Aorta (tissue), 5 donors: ENCODE measurements at places on chromosomes 7 and 10.

- H3K36me3 ChIP-seq = no peaks in the 10 kb centered on the region
- H3K27ac ChIP-seq = no peak overlapping the region
- no peaks in the 10 kb centered on the region for H3K4me1 ChIP-seq
- no peaks in the 10 kb centered on the region for H3K27me3 ChIP-seq
Observed at GRCh38 chr7:147711447-147711846, 879.1 kb upstream of the C7orf33 start.

DNA sequence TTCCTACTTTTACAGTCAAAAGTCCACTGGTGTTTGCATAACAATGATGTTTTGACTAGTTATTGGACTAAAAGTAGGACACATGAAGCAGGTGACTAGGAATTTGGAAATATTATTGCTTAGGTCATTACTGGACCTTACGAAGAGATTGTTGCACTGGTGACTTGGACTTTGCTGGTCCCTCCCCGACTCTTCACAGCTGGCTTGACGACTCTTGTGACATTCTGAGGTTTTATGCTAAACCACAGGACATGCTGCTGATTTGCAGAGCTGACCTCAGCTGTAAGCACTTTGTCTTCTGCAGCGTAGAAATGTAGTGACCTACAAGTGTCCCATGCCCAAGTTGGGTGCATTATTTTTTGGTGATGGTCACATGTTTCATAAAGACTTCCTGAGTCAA, 21.9 kb downstream of the PCBD1 start:
- no peaks in the 10 kb centered on the region for H3K4me1 ChIP-seq
- DNase-seq = no peak
- no peak overlapping the region for H3K27ac ChIP-seq
- H3K4me3 ChIP-seq = no peak overlapping the region

- no peak overlapping the region for H3K27ac ChIP-seq
- no peaks in the 10 kb centered on the region for H3K4me1 ChIP-seq
- H3K36me3 ChIP-seq = no peaks in the 10 kb centered on the region
Observed at GRCh38 chr7:12674053-12674452, 13.4 kb upstream of the ARL4A start.

GRCh38 chr7:75725306-75725705, 13.4 kb downstream of the HIP1 start:
- no peaks in the 10 kb centered on the region for H3K4me1 ChIP-seq
- no peaks in the 10 kb centered on the region for H3K27me3 ChIP-seq
- no peaks in the 10 kb centered on the region for H3K36me3 ChIP-seq
- no peak overlapping the region for H3K27ac ChIP-seq
- no peak for DNase-seq

DNA sequence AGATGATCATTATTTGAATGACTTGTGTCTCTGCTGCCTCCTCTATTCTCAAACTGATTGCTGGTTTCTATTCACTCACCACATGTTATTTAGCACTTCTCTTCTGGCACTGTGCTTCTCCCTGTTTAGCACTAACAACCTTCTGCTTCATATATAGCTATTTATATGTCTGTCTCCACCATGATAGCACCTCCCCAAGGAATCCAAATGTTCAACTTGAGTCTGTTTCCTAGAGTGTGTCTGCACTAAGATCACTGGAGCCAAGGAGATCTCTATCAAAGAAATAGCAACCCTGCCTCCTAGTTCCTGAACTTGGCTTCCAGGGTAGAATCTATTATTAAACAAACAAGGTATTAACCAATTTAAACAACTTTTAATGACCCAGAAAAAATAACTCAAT, 104.5 kb downstream of the CYP26A1 start:
- H3K4me1 ChIP-seq = no peaks in the 10 kb centered on the region
- no peak overlapping the region for H3K27ac ChIP-seq
- H3K36me3 ChIP-seq = no peaks in the 10 kb centered on the region
- H3K4me3 ChIP-seq = no peak overlapping the region
- H3K27me3 ChIP-seq = no peaks in the 10 kb centered on the region
- no peak for DNase-seq

DNA sequence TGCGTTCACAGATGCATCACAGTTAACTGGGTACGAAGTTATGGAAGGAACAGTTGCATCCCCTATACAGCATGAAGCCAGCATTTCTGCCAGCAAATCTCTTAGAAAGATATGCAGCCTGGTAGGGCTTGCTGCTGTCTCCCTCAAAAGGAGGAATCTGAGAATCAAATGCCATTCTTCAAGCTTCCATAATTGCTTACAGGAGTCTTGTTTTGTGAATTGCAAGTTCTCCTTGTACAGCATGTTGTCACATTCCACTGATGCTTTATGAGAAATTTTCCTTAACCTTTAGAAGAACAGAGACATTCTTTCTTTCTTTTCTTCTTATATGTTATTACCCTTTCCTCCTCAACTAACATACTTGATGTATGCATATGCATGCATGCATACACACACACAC, 134.6 kb downstream of the CHRM2 start:
- no peaks in the 10 kb centered on the region for H3K36me3 ChIP-seq
- no peak overlapping the region for H3K27ac ChIP-seq
- H3K4me3 ChIP-seq = no peak overlapping the region

DNA sequence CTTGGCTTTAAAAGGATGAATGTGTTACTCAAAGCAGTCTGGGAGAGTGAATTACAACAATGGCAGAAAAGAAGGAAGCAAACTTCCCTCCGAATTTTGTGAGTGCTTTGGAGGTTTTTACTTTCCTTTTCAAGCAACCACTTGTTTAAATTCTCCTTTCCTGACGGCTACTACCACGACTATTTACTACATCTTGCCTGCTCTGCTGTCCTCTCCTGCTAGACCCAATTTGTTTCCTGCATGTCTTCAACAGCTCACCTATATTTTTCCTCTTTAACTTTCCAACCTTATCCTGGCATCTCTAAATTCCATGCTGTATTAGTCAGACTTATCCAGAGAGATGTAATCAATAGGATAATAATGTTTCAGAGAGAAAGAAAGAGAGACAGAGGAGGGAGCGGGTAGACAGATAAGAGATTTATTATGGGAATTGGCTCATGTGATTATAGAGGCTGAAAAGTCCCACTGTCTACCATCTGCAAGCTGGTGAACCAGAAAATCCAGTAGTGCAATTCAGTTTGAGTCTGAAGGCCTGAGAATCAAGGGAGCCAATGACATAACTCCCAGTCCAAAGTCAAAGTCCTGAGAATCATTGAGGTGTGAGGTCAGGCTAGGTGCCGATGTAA, 42.8 kb upstream of the SLC13A1 start:
- DNase-seq = no peak
- no peaks in the 10 kb centered on the region for H3K4me1 ChIP-seq

DNA sequence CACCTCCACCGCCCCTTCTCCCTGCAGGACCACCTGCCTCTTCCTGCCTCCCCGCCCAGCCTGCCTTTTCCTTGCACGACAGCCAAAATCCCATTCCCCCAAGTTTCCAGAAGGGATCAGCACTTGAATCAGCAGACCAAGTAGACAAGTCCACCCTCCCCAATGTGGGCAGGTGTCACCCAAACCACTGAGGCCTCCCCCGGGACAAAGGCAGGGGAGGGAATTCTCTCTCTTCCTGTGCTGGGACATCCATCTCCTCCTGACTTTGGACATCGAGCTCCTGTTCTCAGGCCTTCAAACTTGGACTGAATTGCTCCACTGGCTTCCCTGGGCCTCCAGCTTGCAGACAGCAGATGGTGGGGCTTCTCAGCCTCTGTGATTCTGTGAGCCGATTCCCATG, 21.6 kb upstream of the PSMG3 start:
- no peak overlapping the region for H3K27ac ChIP-seq
- no peaks in the 10 kb centered on the region for H3K36me3 ChIP-seq
- H3K27me3 ChIP-seq = no peaks in the 10 kb centered on the region
- H3K4me3 ChIP-seq = no peak overlapping the region
- no peak for DNase-seq
- H3K4me1 ChIP-seq = no peaks in the 10 kb centered on the region

- H3K27me3 ChIP-seq = no peaks in the 10 kb centered on the region
- no peak overlapping the region for H3K4me3 ChIP-seq
- DNase-seq = no peak
- no peaks in the 10 kb centered on the region for H3K36me3 ChIP-seq
- no peak overlapping the region for H3K27ac ChIP-seq
Observed at GRCh38 chr10:104220522-104220921, 11.6 kb downstream of the CFAP43 start.

DNA sequence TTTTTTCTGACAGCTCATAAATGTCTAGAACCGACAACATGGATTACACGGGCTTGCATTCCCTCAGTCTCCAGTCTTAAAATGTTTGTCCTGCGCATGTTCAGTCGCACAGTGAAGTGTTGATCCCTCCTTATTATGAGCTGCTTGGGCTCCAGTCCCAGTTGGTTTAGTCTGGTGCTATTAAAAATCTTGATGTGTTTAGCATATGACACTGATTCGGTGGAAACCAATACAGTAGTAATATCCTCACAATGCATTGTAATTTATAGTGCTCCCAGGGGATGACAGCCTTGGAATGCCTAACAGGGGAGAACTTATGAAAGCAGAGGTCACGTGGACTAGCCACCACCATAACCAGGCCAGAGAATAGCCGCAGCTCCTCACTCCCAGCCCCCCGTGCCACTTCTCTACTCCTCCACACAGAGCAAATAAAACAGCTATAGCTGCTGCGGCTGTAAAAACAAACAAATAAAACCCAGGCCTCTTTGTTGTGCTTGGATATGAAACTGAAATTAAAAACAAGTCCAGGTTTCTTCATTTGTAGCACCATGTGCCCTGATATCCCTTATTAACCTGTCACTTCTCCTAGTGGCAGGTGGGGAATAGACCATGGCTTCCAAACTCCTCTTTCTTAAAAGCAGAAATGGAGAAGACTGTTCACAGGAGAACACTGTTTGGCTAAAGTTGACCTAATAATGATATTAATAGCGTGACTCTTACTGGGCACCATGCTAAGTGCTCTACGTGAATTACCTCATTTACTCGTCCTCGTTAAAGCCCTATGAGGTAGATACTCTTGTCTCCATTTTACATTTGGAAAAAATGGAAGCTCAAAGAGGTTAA, 7.7 kb downstream of the DPCD start:
- no peaks in the 10 kb centered on the region for H3K36me3 ChIP-seq
- DNase-seq = no peak
- H3K27ac ChIP-seq = no peak overlapping the region
- H3K27me3 ChIP-seq = no peaks in the 10 kb centered on the region

DNA sequence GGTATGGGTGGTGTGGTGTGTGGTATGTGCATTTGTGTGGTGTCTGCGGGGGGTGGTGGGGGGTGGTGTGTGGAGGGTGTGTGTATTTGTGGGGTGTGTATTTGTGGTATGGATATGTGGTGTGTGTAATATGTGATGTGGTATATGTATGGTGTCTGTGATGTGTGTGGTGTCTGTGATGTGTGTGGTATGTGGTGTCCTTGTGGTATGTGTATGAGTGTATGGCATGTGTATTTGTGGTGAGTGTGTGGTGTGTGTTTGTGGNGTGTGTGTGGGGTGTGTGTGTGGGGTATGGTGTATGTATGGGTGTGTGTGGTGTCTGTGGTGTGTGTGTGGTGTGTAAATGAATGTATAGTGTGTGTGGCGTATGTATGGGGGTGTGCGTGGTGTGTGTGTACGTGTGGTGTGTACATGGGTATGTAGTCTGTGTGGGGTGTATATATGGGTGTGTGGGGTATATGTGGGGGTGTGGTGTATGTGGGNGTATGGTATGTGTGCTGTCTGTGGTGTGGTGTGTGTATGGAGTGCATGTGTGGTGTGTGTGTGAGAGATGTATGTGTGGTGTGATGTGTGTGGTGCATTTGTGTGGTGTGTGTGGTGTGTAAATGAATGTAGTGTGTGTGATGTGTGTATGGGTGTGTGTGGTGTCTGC, 27.1 kb upstream of the CHST15 start:
- H3K4me3 ChIP-seq = no peak overlapping the region
- no peak for DNase-seq
- H3K4me1 ChIP-seq = no peaks in the 10 kb centered on the region
- H3K27ac ChIP-seq = no peak overlapping the region

DNA sequence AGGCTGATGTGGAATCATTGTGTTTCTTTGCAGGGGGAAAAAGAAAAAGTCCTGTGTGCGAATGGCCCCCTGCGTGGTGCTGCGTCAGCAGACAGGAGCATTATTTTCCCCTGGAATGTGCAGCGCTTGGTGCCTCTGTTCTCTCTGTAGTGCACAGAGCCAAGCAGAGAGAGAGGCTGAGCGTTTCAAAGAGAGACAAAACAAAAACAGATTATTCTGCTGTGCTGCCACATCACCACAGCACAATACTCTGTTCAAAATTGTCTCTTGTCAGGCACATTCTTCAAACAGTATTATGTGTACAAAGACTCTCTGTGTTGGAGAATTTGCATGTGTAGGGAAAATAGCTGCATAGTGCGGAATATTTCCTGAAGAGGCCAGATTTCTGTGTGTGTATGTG, 609.0 kb downstream of the SDK1 start:
- H3K4me1 ChIP-seq = no peaks in the 10 kb centered on the region
- no peaks in the 10 kb centered on the region for H3K36me3 ChIP-seq
- H3K27me3 ChIP-seq = no peaks in the 10 kb centered on the region
- H3K4me3 ChIP-seq = no peak overlapping the region
- no peak for DNase-seq

GRCh38 chr7:82270870-82271269, 172.7 kb downstream of the CACNA2D1 start:
- no peaks in the 10 kb centered on the region for H3K36me3 ChIP-seq
- no peaks in the 10 kb centered on the region for H3K27me3 ChIP-seq
- DNase-seq = no peak
- H3K4me3 ChIP-seq = no peak overlapping the region

- H3K4me3 ChIP-seq = no peak overlapping the region
- DNase-seq = no peak
- H3K4me1 ChIP-seq = no peaks in the 10 kb centered on the region
- no peaks in the 10 kb centered on the region for H3K27me3 ChIP-seq
- no peaks in the 10 kb centered on the region for H3K36me3 ChIP-seq
- H3K27ac ChIP-seq = no peak overlapping the region
Observed at GRCh38 chr10:100022403-100022802, 12.7 kb upstream of the DNMBP start.

DNA sequence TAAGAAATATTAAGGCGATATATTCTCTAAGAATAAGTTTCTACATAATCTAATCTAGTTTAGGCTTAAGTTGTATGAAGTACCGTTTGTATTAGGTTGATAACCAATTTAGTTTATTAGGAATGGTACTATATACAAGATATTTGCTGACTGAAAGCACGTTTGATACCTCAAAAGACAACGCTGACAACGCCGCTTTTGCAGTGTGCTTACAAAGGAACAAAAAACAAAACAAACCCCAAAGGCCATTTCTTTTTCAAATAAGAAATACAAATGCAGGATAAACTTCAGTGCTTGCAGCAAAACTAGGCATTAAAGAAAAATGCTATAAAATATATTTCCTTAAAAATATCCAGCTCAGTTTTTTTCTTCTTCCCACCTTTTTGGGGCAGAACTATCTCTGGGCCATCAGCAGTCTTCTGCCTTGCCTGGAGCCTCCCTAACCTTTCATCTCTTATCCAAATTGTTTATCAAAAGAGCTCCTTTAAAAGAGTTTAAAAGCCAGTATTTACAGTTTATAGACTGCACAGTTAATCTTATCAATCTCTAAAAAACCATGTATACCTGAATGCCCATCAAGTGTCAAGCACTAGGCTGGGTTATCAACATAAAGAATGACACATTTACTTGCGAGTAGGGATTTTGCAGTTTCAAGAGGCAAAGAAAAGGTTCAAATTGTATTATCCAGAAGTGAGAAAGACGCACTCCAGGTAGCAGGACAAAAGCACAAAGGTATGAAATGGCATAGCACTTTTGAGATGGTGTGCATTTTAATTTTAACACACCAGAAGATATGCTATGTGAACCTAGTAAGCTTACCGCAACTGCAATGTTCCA, 4.1 kb upstream of the KMT2E start:
- H3K4me1 ChIP-seq = no peaks in the 10 kb centered on the region
- DNase-seq = no peak
- no peak overlapping the region for H3K27ac ChIP-seq
- H3K4me3 ChIP-seq = peak overlapping the region; percentile 90
- no peaks in the 10 kb centered on the region for H3K36me3 ChIP-seq

- DNase-seq = peak; percentile 64
- H3K36me3 ChIP-seq = no peaks in the 10 kb centered on the region
- no peak overlapping the region for H3K4me3 ChIP-seq
- no peaks in the 10 kb centered on the region for H3K4me1 ChIP-seq
Observed at GRCh38 chr10:47350671-47351640, 2.8 kb downstream of the RBP3 start.
